ENCODE measurements at places on chromosomes 3 and 15.

DNA sequence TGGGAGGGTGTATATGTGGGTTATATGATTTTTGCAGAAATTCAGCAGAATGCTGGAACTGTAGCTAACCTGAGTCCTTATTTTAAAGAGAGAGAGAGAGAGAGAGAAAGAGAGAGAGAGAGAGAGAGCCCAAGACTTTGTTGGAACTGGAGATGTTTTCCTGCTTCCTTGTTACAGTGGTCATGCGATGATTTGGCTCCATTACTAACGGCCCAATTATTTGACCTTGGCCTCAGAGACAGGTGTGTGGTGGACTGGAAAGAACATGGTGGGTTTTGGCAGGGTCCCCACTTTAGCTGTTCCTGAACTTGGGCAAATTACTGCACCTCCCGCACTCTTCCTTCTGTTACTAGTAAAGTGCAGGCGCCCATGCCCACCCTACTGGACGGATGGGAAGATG, 14.8 kb upstream of the ACSBG1 start:
- DNase-seq, result no peak

GRCh38 chr3:38497031-38497430, 891 bp downstream of the EXOG start:
- DNase-seq, result no peak

DNA sequence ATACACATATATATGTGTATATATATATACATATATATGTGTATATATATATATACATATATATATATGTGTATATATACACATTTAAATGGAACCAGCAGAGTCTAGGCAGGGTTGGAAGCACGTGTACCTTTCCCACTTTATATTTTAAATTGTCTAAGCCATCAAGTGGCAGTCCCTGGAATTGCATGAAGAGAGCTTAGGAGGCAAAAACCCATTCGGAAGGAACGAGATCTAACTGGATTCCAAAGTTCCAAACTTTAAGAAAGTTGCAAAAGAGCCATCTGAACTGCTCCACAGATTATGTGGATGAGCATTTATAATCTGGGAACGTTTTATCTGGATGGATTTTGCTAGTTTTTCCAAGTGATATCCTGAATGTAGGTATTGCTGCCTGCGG, 186.5 kb downstream of the FOXP1 start:
- no peak for DNase-seq

- DNase-seq, result peak; percentile 18
Measured at GRCh38 chr3:53938645-53939044, 47.0 kb upstream of the SELENOK start.

DNA sequence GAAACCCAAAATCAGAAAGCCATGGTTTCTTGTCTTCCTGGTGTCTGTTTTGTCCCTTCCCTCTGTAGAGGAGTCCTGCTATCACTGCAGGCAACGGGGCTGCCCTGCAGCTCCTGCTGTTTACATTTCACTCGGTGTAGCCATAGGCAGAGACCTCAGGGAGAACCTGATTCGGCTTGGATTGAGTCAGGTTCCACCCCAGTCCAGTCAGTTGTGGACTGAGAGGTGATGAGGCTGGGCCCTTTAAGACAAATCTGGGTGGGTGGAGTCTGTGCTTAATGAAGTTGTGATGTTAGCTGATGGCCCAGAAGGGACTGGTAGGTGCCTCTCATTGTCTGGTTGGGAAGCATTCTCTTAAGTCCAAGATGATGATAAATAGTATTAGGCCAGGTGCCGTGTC, 35.7 kb downstream of the FLNB start:
- DNase-seq, result no peak

- no peak for DNase-seq
Measured at GRCh38 chr3:28050885-28051284, 190.5 kb upstream of the CMC1 start.

DNA sequence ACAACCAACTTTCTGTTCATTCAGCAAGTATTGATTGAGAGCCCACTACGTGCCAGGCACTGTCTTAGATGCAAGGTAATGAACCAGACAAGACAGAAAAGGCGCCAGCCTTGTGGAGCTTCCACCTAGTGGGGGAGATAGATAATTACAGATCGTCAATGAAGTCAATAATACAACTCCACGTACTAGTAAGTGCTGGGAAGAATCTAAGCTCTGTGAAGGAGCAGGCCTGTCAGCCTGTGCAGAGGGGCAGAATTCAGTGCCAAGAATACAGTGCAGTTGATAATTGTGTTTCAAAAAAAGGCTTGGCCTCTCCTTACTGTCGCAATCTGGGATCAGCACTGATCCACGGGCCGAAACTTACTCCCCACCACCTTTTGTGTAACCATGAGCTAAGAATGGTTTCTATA, 186.3 kb downstream of the FEZF2 start:
- DNase-seq, result no peak

GRCh38 chr3:190359813-190360212, 28.1 kb upstream of the CLDN16 start:
- DNase-seq, result no peak

DNA sequence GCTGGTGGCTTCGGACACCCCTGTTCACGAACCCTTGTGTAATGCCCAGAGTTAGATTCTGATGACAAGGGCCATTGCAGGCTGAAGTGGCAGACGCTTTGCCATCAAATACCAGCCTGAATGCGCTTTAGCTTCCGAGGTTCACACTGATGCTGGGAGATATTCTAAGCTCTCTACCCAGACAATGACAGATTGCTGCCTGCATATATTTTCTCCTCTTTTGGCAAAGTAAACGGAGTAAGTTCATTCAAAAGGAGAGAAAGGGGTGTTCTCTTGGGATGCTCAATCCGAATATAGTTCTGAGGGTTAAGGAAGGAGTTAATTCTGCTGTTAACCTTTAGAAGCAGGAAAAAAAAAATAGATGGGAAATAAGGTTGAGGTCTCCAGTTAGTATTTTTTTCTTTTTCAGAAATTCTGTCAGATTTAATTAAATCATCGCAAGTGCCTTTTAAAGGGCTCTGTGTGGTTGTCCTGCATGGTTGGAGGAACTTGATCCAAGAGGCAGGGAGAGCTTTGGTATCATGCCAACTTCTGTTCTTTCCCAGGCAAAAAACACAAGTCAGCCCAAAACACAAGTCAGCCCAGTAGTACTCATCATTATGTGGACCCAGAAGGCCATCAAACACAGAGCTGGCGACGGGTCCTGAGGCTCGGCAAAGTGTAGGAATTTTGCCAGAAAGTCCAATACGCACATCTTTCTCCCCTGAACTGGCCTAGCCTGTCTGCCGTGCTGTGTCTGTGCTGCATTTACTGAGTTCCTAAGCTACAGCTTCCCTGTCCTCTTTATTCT, 70.9 kb upstream of the ST8SIA2 start:
- no peak for DNase-seq

DNA sequence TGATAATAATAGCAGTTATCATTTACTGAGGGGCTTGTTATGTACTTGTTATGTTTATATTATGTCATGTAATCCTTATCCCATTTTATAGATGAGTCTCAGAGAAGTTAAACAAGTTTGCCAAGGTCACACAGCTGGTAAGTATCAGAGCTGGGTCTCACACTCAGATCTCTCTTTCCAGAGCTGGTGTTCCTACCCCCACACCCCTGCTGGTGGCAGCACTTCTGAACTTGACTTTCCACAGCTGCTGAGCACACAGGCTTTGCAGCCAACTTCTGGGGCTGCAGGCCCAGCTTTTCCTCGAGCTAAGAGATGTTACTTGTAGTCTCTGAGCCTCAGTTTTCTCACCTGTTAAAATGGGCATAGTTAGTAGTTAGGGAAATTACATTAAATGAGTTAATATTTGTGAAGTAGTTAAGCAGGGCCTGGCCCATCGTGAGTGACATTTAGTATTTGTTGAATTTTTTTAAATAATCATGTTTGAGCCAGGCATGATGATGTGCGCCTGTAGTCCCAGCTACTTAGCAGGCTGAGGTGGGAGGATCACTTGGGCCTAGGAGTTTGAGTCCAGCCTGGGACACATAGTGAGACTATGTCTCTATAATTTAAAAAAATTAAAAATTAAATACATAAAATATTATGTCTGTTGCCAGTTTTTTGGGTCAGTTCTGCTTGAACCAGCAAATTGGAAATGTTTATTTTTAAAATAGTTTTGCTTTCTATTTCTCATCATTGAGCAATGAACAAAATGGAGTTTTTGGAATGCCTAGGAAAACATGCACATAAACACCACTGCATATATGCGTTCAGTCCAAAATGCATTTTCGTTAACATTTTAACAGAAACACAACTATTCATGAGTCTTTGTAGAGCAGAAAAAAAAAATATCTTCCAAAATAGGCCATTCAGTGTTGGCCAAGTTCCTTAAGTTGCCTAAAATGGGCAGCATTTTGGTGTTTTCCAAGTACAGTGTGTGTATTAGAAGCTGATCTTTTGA, 87.3 kb downstream of the SMAD6 start:
- DNase-seq, result peak; percentile 47

DNA sequence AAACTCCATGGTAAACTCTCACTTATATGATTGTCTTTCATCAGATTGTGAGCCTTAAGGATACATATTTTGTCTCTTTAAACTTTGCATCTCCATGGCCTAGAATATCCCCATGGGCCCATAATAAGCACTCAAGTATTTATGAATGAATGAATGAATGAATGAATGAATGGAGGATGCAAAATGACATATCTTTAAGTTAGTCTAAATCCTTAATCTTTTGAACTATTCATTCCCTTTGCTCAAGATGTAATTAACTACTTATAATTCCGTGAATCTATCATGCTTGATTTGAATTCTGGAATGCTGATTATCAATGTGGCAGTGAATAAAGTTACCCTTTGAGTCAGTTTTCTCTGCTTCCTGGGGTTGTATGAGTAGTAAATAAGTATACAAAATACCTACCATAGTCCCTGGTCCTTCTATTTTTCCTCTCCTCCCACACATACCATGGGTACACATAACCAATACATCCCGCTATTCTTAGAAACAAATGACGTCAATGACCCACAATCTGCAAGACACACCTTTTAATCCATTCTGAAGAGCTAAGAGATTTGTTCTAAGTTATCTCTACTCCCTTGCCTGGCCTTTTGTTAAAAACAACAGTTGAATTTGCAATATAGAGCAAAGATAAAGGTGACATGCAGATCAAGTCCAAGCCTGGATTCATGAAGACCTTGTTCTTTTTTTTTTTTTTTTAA, 94.5 kb downstream of the FBN1 start:
- DNase-seq, result no peak

DNA sequence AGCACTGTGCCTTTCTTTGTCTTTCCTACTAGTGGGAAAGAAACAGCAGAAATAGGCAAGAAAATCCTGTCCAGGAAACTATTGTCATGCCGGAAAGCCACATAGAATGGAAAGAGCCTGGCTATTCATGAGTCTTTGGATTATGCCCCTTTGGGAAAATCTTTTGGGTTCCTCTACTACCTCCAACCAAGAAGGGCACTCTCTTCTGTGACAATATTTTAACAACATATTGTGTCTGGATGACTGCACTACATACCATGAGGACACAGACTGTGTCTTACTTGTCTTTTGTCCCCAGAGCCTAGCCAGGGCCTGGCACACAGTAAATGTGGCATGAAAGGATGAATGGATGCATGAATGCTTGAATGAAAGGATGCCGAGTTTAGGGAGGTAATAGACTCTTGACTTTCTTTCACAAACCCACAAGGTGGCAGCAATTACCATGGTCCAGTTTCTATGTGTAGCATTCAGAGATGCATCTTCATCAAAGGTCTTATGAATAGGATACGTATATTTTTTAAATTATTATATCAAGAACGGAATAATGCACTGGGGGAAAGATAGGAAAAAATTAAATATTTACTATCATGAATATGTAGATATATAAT, 30.3 kb downstream of the ARL14 start:
- DNase-seq, result no peak

DNA sequence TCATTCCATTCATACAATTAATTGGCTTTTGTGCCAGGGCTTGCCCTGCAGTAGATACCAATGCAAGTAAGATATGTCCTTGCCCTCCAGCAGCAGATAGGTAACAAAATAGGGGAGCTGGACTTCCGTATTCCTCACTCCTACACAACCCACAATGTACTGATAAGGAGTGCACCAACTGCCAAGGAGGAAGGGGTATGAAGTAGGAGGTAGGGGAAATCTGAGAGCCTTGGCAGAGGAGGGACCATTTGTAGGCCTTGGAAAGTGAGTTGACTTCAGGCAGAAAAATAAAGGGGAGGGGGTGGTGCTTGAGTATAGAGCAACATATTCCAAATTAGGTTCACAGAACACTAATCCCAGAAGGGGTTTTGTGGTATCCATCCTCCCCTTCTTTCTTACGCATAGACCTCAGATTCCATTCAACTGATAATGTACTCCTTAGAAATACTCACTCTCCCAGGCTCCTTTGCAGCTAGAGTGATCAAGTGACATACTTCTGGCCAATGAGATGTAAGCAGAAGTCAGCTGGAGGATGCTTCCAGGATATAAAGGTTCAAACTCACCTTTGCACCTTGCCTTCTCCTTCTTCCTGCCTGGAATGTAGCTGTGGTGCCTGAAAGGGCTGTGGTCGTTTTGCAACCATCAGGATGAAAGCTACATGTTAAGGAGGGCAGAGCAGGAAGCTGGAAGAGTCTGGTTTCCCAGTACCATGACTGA, 127.1 kb upstream of the SMAD3 start:
- no peak for DNase-seq

- DNase-seq, result no peak
Measured at GRCh38 chr3:53196575-53197407, 35.8 kb downstream of the PRKCD start.

DNA sequence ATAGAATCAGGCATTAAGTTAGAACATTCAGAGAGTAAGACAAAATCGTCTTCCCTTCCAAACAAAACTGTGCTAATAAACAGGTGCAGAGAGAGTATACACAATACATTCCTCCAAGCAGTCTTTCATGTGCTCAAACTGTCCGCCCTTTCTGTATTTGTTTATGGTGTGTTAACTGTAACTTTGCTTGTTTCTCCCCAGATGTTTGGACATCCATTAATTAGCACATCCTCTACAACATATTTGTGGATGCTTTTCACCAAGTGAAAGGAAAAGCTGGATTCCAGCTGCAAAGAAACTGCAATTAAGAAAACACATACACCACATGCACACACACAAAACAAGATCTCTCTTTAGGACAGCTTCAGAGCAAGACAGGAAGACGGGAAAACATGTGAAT, 912.6 kb downstream of the NTRK3 start:
- no peak for DNase-seq

GRCh38 chr3:178802993-178803693, 266.9 kb downstream of the KCNMB2 start:
- no peak for DNase-seq

GRCh38 chr3:23806534-23807423, 1.0 kb downstream of the UBE2E1 start:
- no peak for DNase-seq

DNA sequence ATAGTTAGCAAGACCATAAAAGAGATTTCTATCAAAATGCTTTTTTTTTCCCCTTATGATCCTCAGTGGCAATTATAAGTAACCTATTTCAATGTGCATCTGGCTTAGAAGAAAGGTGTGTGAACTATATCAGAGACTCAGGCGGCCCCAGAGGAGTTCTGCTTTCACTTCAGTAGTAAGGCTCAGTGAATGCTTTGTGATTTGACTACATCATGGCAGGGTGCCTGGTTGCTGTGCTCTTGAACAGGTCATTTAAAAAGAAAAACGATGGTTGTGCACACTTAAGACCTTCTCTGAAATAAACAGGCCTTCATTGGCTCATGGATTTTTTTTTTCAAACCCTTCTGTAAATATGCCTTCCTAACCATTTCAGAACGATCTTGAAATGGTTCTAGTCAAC, 400.4 kb upstream of the RARB start:
- no peak for DNase-seq

- no peak for DNase-seq
Measured at GRCh38 chr3:27290760-27291159, 78.4 kb downstream of the NEK10 start.
